ENCODE measurements at places on chromosomes 4 and X.

DNA sequence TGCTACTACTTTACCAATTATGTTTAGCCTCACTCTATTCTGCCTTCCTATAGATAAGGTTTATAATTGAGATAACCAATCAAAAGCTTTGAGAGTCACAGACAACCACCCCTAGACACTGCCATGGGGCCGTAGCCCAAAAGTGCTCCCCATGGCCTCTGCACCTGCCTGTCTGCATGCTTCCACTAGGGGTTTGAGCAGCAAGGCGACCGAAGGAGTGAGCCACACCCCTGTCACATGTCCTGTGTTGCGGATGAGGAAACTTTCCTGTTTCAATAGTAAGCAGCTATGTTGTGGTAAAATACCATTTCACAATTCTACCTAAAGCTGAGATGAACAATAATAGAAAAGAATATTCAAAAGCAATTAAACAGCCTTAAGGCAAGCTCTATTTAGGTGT is 856.0 kb upstream of the FRG1 start:
- DNase-seq: no peak

DNA sequence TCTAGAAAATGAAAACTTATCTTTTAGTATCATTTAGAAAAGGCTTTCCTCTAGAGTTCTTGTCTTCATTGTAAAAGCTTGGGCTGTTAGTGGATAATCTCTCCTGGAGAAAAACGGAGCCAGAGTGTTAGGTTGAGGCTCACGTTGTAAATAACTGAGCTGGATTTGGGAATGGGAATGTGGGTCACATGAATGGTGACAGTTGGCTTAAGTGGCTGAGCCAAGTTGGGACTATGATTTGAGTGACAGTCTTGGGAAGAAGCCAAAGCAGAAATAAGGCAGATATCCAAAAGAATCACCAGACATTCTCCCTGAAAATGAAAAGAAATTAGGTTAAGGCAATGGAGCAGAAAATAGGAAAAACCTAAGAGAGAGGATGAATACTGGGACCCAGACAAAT is 33.6 kb upstream of the PDGFC start:
- no peak for DNase-seq

DNA sequence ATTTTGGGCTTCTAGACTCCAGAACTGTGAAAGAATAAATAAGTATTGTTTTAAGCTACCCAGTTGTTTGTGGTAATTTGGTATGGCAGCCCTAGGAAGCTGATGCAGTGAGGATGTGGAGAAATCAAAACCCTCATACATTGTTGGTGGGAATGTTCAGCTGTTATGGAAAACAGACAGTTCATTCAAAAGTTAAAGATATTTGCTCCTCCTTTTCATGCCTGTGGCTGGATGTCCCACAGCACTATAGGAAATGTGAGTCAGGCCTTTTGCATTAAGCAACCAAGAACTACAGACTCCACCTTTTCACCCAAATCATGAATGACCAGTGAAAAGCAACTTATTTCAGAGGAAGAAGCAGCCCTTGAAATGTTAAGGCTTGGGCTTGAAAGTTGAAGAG is 6.7 kb downstream of the BBS12 start:
- peak; percentile 87 for DNase-seq

DNA sequence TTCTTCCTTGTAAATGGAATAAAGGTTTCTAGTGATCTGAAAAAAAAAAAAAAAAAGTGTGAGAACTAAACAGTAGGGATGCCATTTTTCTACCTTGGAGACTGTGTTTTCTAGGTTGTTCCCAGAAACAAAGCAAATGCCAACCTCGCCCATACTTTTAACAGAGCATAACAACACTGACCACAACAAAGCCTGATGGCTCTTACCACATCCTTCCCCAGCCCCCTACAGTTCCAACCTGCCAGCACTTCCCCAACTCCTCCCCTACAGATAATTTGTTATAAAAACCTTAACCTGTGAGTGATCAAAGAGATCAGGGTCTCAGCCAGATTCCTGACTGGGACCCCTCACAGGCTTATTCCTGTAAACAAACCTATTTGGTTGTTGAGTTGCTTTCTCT is 940.0 kb downstream of the SH3BGRL start:
- no peak for DNase-seq

- no peak for DNase-seq
These were observed 3.6 kb upstream of the RENBP start for GRCh38 chrX:153948002-153948466.

- no peak for DNase-seq
These were observed 337.8 kb downstream of the ARHGAP24 start for GRCh38 chr4:85812776-85813175.

GRCh38 chr4:122577808-122578781 is 42.8 kb downstream of the IL21 start:
- peak; percentile 75 for DNase-seq

DNA sequence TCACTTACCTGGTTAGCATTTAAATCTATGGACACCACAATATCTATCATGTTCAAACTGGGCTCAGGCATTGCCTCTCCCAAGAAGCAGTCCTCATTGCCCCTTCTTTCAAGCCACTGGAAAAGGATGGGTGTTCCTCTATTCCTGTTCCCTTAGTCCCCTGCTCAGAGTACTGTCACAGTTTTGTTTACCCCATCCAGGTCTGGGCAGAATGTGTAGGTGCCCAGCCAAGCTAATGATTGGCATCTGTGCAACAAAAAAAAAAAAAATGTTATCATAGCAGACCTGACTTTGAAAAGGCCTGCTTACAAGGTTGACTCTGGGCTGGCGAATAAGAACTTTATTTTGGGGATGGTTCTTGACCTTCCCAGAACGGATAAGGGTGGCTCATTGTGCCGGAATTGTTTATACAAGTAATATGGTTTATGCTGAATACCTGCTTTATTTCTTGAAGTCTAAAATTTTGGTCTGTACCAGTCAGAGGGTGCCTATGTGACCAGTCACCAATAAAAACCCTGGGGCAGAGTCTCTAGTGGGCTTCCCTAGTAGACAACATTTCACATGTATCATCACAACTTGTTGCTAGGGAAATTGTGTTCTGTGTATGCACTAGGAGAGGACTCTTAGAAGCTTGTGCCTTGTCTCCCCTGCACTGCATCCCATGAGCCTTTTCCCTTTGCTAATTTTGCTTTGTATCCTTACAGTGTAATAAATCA is 47.9 kb downstream of the JADE3 start:
- no peak for DNase-seq

DNA sequence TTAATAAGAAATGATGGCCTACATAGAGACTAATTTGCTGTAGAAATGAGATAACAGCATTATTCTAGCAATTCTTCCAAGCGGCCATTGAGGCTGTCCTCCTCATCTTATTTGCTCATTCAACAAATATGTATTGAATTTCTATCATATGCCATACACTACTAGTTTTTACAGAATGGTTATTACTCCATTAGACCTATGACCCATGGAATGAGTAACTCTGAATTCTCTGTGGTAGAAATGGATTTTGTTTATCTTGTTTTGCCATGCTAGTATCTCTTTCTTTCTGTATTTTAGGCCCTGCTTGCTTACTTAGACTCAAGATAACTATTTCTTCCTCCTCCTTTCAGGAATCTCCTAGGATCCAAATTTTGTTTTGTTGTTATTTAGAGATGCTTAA is 103.5 kb downstream of the RPA4 start:
- peak; percentile 0 for DNase-seq

DNA sequence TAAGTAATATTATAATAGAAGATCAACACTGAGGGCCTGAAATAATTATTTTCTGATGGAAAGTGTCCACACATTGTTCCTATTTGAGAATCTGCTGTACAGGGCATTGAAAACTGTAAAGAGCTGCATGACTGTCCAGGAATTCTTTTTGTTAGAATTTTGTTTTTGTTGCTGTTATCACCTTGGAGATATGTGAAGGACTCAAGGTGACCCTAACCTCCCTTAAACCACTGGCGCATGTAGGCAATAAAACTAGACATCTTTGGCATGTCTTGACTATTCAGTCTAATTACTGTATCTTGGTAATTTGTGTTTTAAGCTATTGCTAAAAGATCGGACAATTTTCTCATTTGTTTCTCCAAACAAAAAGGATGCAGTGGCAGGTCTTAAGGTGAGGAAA is 55.5 kb upstream of the SMIM10 start:
- no peak for DNase-seq

DNA sequence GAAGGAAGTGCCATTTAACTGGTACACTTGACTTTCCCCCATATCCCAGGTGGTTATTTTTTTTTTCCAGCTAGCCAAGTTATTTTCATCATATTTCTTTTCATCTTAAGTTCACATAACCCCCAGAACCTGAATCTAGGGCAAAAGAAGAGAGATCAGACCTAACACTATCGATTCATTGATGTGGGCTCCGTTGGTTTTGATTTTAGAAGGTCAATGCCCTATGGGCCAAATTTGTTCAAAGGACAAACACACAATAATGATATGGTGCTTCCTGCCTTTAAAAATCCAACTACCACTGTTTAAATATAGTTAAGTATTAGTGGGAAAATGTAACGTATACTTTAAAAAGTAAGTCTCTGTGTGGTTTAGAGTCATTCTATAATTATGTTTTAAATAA is 665.7 kb downstream of the ZNF674 start:
- DNase-seq: no peak

GRCh38 chr4:142818476-142818875 is 27.6 kb downstream of the INPP4B start:
- DNase-seq: peak; percentile 5

- DNase-seq: no peak
These were observed 12.4 kb upstream of the CXXC4 start for GRCh38 chr4:104507112-104507511.

DNA sequence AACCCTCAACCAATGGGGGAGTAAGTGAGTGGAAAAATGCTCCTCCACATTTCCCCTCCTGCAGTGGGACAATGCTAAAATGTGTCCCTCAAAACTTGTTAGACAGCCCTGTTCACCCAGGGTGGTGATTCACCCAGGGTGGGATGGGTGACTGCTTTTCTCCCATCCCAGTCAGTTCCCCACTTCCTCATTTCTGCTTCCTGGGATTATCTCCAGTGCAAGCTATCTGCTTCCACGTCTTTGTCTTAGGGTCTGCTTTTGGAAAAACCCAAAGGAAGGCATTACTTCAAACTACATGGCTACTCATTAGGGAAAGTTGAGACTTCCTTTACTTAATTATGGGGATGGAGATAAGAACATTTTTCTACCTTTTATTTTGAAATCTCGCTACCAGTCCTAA is 45.5 kb downstream of the ETNPPL start:
- no peak for DNase-seq

- no peak for DNase-seq
These were observed 715 bp downstream of the ZMAT1 start for GRCh38 chrX:101931136-101931487.

DNA sequence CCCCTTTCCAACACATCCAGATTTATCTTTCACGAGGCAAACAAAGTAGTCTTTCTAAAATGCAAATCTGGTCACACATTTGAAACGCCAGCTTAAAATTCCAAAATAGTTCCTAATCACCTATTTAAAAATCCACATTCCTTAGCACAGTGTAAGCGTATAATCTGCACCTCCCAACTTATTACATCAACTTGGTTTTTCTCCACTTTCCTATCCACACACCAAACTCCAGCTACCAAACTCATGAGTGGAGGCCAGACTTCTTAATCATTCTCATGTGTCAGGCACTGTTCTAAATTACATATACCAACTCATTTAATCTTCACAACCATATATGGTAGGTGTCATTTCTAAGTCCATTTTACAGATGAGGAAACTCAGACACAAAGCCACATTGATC is 33.8 kb downstream of the ENOX2 start:
- DNase-seq: peak; percentile 67

GRCh38 chrX:13463608-13464007 is 105.8 kb upstream of the EGFL6 start:
- DNase-seq: peak; percentile 97

GRCh38 chrX:50068285-50068563 is 132.6 kb downstream of the AKAP4 start:
- no peak for DNase-seq

DNA sequence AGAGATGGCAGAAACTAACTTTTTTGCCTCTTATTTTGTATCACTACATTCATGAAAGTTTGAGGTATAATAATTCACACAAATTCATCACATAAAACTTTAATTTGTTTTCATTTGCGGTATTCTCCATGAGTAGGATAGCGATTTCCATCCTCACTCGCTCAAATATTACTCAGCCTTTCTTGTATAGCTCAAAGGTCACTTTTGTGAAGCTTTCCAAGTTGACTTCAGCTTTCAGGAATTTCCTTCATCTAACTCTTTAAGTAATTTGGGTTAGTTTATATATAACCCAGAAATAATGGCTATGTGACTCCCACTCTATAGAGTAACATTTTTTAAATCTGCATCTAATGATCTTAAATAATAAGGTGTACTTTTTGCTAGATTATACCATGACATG is 314.4 kb downstream of the IL1RAPL1 start:
- peak; percentile 38 for DNase-seq

DNA sequence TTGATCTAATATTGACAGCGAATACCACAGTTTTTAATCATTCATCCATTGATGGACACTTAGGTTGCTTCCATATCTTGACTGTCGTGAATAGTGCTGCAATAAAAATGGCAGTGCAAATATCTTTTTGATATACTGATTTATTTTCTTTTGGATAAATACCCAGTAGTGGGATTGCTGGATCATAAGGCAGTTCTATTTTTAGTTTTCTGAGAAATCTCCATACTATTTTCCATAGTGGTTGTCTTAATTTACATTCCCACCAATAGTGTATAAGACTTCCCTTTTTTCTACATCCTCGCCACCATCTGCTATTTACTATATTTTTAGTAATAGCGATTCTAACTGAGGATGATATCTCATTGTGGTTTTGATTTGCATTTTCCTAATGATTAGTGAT is 100.1 kb downstream of the SMARCA1 start:
- no peak for DNase-seq

DNA sequence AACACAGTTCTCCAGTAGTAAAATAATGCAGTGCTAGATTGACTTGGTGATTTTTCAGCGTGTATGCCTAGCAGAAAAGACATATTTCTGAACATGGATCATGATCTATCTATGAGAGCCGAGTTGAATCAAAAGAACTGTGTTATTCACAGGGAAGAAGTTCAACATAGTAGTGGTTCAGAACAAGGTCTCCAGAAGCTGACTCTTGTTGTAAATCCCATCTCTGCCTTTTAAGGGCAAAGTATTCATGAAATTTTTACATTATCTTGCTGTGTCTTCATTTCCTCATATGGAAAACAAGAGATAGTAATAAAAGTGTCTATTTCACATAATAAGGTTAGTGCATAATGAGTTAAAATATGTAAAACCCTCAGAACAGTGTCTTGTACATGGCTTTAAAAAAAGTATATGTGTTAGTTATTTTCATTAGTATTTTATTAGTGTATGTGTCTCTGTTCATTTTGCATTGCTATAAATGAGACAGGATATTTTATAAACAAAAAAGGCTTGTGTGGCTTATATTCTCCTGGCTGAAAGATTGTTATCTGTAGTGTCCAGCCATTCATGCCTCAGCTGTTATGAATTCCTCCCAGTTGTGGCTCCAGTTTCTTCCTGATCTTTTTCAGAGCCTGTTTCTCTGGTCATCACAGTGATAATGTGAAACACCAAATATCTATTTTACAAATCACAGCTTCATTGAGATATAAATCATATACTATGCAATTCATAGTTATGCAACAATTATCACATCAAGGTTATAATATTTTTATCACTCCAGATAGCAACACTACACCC is 1351.2 kb downstream of the STIM2 start:
- peak; percentile 48 for DNase-seq

Data from fibroblast of skin of abdomen (primary cell).